ENCODE measurements at places on chromosomes 1 and 21.

DNA sequence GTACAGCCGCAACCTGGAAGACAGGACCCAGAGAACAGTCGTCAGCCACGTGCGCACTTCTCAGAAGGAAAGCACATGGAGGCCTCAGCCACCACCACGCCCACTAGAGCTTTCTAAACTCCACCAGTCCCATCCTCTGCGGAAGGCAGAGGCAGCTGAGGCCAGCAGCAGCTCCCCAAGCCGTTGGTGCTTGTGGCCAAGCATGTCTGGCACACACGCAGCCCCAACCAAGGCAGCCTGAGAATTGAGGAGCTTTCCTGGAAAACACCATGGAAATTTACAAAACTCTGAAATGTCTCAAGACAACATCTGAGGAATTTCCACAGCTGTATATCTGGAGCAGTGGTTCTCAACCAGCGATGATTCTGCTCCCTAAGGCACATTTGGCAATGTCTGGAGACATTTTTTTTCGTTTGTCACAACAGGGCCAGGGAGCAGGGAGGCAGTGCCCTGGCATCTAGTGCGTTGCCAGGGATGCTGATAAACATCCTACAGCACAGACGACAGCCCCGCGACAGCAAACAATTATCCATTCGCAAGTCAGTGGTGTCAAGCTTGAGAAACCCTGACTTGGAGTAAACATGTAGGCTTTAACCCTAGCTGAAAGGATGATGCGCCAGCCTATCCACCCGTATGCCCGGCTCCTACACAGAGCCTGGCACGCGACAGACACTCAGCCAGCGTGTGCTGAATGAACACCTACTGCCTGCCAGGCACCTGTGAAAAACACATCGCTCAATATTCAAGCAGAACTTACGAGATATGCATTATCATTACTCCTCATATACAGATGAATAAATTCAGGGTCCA, 24.7 kb downstream of the NPHP4 start:
- DNase-seq = no peak

DNA sequence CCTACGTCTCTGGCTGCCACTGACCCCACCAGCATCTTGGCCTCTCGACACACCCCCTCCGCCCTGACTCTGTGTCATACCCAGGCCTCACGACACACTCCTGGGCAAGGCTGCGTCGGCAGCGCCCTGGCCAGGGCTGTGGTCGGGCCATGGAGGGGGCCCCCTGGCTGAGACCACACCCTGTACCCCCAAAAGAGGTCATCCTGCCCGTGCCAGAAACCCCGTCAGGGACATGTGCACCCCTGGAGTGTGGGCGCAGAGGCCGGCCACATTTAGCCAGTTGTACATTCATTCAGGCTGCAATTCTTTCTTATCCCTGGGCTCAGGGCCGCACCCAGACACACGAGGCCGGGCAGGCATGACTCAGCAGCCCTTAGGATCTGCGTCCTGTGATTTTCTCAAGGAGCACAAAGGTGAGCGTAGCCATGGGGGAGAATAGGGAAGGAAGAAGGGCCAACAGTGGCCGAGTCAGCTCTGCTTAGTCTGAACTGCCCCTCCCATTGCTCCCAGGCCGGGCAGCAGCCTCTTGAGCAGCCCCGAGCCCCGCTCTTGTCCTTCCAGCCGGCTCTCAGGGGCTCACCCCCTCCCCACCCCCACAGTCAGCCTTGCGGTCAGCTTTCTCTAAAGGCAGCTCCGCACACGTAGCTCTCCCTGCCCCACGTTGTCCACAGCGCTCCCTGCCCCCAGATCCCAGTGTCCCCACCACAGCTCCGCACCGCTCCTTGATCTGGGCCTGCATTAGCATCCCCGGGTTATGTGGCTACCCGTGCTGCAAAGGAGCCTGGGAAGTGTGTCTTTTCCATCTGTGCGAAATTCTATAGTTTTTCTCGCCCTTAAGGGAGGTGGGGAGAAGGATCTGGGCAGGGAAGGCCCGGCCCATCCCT, 7.9 kb downstream of the CSTB start:
- no peak for DNase-seq

- DNase-seq = no peak
Measured at GRCh38 chr1:166307261-166308188, 140.7 kb upstream of the FAM78B start.

DNA sequence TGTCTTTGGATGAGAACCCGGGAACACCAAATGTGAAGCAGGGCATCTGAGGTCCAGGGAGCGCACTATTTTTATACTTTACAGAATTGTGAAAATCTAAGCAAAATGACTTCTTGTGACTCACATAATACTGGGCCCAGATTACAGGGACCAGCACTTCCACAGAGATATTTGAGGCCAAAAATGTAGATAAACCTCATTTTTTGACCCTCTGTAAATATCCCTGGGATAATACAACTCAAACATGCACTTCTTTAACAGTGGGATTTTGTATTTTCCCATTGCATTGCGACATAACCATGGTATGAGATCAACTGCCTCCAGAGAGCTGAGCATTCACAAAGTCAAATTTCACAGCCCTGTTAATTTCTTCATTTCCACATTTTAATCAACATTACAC, 289.4 kb upstream of the ADGRL4 start:
- no peak for DNase-seq

DNA sequence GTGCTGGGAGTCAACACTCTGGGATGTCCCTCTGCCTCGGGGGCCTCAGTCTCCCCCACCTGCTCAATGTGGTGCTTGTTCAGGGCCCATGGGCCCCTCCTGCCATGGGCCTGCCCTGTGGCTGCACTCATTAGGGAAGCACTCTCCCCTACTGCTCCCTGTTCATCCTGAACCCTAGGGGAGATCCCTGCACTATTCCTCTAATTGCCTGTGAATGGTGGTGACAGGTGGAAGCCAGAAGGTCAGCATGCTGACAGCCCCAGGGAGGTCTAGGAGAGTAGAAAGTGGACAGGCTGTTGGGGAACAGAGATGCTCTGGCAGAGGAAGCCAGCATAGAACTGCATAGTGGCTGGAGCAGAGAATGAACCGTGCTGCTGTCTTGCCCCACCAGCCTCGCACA, 217.6 kb downstream of the TRABD2B start:
- no peak for DNase-seq

DNA sequence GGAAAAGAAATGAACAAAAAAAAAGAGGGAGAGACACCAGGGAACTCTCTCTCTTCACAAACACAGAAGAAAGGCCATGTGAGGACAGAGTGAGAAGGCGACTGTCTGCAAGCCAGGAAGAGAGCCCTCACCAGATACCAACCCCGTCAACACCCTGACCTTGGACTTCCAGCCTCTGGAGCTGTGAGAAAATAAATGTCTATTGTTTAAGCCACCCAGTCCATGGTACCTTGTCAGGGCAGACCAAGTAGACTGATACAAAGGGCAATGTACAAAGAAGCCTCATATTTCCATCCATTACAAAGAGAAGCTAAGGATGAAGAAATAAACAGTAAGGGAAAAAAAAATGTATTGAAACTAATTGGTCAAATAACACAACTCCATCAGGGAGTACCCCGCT, 146.6 kb downstream of the ZNF281 start:
- DNase-seq = no peak

GRCh38 chr1:214649607-214650006, 46.6 kb downstream of the CENPF start:
- DNase-seq = no peak

DNA sequence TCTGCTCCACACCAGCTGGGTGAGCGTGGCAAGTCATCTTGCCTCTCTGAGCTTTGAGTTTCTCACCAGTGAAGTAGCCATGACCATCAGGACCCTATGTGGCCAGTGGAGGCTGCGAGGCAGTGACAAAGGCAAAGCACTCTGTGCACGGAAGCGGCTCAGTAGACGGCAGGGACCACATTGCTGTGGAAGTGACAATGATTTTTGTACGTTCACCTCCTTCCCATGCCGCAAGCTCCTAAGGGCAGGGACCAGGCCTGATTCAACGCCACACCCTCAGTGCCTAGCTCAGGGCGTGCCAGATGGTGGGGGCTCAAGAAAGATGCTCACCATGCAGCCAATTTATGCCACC, 210.5 kb downstream of the MATN1 start:
- DNase-seq = no peak

GRCh38 chr21:33540711-33541104, 1.2 kb downstream of the GART start:
- DNase-seq = no peak

- no peak for DNase-seq
Measured at GRCh38 chr1:53432611-53433010, 26.6 kb upstream of the DMRTB1 start.

DNA sequence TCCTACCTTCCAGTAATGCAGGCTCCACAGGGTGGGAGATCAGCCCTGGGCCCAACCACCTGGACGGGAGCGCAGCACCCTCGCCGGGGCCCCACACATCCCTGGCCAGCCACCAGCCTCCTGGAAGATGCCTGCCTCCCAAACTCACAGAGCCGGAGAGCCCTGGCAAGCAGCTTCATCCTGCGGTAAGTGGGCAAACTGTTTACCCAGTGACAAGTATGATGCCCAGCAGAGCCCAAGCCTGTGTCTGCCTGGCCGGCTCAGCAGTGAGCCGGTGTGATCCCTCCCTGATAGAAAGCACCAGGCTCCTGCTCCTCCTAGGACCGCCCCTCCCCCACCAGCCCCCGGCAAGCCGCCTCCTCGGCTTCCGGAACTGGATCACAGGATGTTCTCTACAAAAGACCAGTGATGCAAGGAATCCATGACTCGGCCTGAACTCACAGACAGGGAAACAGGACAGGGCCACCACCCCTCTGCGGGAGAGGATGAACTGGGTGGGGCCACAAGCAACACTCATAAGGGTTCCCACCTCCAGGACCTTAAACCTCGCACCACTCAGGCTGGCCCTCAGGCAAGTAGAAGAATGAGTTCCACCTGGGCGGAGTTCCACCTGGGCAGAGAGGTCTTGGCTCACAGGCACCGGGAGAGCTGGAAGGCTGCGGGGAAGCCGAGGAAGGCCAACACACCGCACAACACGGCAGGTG, 7.9 kb downstream of the ACOT7 start:
- no peak for DNase-seq

GRCh38 chr1:205962821-205963221, 19.6 kb upstream of the SLC26A9 start:
- DNase-seq = no peak

DNA sequence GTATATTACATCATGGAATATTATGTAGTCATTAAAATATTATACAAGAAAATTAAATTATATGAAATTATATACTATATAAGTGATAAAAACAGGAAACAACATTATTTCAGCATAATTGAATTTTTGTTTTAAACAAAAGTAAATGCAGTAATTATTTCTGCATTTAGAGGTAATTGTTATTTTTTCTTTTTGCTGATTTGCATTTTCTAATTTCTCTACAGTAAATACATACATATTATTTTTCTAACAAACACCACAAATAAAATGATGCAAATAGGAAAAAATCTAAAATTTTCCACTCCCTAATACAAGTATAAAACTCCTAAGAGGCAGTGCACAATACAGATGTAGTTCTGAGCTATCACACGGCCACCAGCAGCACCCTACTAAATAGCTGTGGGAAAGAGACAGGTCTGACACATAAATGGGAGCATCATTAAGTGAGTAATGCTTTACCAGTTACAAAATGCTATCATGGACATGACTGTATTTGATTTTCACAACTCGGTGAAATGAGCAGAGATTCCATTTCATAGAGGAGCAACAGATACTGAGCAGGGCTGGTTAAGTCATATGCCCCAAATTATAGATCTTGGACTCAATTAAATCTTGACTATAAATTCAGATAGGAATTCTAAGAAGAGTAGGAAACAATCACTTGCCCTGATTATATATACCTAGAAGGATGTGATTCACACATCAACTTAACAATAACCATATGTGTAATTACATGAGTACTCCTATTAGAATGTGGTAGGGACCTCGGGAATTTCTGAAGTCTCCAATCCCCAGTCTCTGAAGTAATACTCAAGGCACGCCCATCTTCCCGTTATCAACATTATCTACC, 49.0 kb downstream of the NRIP1 start:
- no peak for DNase-seq

GRCh38 chr1:169113613-169114119, 7.2 kb downstream of the ATP1B1 start:
- DNase-seq = no peak
